ENCODE measurements at places on chromosomes 2 and 18. TPM values are rescaled to one million over a fixed set of nuclear protein-coding genes. Genes with fewer than 3 reads are reported as not detected.

MROH2A gene
- total RNA-seq = not detected

SERPINB3 gene
- total RNA-seq = not detected

DNA sequence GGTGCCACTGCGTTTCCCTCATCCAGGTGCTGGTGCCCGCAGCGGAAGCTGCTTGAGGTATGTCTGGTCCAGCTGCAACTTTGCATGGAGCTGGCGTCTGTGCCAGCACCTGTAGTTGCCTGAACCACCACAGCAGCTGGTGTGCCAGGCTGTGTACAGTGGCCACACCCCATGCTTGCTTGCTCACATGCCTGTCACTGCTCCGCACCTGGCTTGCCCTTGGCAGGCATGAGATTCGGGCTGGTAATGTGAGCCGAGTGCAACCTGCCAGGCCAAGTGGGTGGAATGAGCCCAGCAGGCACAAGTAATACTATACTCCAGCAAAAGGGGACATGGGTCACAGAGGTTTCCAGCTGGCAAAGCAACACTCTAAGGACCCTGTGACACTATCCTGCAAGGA, 1123.3 kb upstream of the ACVR2A start:
- no peak for DNase-seq

- DNase-seq = no peak
Measured at GRCh38 chr2:190668892-190669291, 20.0 kb downstream of the NAB1 start.

NTSR2 gene
- total RNA-seq = not detected

- DNase-seq = no peak
Measured at GRCh38 chr2:54212456-54212855, 43.6 kb downstream of the TSPYL6 start.

- no peak for DNase-seq
Measured at GRCh38 chr18:688323-688722, 24.1 kb downstream of the ENOSF1 start.

Data from CD8-positive, alpha-beta T cell (primary cell).